SHP77 (cell line): ENCODE measurements at places on chromosomes 12 and 14.

- DNase-seq: no peak
Observed at GRCh38 chr14:102957222-102957621, 34.8 kb downstream of the AMN start.

DNA sequence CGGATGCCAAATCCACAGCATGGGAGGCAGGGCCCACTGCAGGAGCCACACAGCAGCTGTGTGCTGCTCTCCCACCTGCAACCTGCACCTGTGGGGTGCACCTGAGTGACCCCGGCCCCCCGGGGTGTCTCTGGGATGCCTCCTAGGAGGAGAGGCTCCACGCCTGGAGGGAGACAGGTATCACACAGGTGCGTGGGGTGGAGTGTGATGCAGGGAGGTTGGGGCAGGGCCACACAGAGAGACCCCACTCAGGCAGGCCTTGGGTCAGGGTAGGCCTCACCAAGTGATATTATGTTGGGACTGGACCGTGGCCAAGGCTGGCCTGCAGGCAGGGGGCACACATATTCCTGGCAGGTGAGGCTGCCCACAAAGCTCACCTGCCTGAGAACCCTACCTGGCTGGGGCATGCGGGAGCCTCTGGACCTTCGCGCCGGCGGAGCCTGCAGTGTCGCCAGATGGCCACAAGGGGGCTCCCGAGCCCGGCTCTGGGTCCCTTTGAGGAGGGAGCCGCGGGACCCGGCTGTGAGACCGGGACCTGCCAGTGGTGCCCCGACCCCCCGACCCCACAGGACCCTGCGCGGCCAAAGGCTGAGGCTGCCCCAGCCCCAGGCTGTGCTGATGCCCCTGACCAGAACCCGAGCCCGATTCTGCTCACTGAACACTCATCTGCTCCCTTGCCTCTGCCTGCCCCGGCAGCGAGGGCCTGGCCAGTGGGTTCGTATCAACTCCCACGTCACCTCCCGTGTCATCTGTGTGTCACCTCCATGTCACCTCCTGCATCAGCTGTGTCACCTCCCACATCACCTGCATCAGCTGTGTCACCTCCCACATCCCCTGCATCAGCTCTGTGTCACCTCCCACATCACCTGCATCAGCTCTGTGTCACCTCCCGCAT, 11.4 kb downstream of the TMEM121 start:
- DNase-seq: no peak

DNA sequence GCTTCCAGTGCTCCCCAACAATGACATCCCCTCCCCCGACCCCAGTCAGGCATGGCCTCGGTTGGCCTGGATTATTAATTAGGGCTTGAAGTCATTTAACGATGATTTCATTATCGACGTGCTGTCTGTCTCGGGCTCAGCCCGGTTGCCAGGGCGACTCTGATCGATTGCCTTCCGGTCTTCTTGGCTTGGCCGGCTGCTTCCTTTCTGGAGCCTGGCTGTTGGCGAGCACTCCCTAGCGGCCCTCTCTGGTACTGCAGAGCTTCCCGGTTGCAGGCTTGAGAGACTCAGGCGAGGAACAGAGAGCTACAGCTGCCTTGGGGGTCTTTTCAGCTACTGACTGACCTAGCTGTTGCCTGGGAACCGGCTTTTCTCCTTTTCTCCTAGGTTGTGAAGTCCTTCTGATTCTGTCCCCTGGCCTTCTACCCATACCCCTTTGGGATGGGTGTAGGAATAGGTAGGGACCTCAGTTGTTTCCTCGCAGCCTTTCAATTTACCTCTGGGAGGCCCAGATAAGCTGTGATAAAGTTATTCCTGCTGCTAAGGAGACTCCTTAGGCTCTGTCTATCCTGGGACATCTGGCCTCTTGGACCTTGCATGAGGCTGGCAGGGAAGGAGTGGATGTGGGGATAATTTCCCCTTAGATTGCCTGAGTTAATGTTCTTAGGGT, 5.5 kb upstream of the CISTR start:
- peak; percentile 53 for DNase-seq

- no peak for DNase-seq
Observed at GRCh38 chr14:105863296-105864108, 337.1 kb downstream of the TMEM121 start.

DNA sequence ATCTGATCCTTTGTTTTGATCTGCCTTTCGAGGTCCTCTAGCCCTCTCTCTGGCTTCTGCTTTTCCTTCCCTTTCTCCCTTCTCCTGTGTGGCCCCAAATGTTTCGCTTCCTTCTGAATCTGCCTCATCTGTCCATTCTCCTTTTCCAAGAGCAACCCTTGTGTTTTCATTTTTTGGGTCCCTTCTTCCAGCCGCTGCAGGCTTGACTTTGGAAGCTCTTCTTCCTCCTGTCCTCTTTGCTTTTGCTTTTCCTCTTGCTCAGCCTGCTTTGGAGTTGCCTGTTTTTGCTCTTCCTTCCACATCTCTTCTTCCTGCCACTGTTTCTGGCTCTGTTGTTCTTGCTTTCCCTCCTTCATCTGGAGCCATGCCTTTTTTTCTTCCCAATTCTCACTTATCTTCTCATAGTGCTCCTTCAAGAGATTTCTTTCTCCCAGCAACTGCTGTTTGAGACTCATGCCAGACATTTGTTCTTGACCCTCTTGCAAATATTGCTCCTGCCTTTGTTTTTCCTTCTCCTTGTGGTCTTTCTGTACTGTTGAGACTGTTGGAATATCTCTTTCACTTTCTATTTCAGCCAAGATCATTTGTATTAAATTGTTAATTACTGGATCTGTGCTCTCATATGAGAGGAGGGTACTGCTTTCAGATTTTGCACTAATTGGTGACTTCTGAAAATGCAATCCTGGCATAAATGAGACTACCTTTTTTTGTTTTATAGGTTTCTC, 42.4 kb downstream of the FAM186A start:
- DNase-seq: no peak

DNA sequence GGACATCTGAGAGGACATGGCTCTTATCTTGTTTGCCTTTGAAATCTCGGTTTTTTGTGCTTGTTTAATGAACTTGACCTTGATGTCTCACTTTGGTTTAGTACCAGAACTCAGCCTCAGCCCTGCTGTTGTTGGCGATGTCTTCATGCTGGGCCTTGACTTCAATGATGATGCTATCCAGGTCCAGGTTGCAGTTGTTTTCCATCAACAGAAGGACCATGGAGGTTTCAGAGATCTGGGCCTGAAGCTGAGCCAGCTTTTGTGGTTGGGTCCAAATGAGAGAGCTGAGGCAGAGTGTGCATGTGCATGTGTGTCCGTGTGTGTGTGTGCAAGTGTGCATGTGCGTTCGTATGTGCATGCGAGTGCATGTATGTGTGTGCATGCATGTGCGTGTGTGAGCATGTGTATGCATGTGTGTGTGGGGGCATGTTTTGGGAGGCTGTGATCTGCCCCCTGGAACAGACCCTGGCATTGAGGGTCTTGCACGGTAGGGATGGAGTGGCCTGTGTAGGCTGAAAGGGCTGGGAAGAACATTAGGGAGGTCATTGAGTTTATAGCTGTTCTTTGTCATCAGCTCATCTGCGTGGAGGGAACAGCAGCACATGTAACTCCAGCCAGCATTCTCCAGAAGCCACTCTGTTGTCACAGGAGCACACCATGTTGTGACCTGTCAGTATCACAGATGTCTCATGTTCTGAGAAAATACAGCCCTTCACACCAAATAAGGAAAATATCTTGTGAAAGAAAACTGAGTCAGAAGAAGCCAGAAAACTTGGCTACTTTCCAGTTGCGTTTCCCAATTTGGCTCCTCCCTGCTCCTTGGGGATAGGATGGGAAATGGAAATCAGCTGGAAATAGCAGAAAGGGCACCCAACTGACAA, 10.0 kb upstream of the KRT82 start:
- no peak for DNase-seq

- no peak for DNase-seq
Observed at GRCh38 chr14:69667938-69668335, 56.5 kb downstream of the SUSD6 start.

DNA sequence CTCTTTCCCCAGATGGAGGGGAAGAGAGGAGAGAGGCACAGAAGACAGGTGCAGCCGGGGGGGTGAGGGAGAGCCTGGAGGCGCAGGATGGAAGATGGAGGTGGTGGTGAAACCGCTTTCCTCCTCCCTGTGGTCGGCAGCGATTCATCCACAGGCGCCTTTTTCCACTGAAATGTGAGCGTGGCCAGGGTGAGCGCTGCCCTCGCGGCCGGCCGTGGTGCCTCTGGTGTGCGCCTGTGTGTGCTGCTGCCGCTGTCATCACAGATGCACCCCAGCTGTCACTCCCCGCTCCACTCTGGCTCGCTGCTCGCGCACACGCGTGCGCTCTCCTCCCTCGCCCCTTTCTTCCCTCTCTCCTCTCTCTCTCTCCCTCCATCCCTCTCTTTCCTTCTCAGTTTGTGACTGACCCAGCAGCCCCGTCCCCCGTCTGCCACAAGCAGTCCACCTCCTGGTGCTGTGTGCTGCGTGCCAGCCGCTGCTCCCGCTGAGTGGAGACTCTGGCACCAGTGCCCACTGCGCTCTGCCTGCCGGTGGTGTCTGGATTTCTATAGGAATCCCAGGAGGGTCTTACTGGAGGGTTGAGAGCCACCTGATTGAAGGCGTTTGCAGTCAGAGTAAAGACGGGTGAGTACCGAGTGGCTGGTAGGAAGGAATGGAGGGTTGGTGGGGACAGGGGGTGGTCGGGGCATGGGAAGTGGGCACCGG, at the start of gene LRTM2:
LRTM2 (plus strand) TSS at position 375 of the 705 bp plus-strand sequence. CDS start 7,584 bp downstream, outside the sequence.
- DNase-seq: no peak
